ENCODE measurements at places on chromosomes 16 and 17.

GRCh38 chr17:41982026-41982760 lies 15.6 kb downstream of the CNP start:
- no peak for DNase-seq

GRCh38 chr17:74497471-74497870 lies 31.0 kb downstream of the CD300A start:
- no peak for DNase-seq

DNA sequence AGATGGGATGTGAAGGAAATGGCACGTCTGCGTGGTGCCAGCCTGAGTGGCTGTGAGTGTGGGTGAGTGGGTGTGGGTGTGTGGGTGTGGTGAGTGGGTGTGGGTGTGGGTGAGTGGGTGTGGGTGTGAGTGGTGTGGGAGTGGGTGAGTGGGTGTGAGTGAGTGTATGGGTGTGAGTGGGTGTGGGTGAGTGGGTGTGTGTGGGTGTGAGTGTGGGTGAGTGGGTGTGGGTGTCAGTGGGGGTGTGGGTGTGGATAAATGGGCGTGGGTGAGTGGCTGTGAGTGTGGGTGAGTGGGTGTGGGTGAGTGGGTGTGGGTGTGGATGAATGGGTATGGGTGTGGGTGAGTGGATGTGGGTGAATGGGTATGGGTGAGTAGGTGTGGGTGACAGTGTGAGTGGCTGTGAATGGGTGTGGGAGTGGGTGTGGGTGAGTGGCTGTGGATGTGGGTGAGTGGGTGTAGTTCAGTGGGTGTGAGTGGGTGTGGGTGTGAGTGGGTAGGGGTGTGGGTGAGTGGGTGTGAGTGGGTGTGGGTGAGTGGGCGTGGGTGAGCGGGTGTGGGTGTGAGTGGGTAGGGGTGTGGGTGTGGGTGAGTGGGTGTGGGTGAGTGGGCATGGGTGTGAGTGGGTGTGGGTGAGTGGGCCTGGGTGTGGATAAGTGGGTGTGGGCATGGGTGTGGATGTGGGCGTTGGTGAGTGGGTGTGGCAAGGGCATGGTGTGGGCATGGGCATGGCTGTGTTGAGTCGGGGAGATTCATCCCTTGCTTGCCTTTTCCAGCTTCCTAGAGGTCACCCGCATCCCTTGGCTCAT lies 80.8 kb downstream of the ZDHHC7 start:
- DNase-seq = no peak

DNA sequence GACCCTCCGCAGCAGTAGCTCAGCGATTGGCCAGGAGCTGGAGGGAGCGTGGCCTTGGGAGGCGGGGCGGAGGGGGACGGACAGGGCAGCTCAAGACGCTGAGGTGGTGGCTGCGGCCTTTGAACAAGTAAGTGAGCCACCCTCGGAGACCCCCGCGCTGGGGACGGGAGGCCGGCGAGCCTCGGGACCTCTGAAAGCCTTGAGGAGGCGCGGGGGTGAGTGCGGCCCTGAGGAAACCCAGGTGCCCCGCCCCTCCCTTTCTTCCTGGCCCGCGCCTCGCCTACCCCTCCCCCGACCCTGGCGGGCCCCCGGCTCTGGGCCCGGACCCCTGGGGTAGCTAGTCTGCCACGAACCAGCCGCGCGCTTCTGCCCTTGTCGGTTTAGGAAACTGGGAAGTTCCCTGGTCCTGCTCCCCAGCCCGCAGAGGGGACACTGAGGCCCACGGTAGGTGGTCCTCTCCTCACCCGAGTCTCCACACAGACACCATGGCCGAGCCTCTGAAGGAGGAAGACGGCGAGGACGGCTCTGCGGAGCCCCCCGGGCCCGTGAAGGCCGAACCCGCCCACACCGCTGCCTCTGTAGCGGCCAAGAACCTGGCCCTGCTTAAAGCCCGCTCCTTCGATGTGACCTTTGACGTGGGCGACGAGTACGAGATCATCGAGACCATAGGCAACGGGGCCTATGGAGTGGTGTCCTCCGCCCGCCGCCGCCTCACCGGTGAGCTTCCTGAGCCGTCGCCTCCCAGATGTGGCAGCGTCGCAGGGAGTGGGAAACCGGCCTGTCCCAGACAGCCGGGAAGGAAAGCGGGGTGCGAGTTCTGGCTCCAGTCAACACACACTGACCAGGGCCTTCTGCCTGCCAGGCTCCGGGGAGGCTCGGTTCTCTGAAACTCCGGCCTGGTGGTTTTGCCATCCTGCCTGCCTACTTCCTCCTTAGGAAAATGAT lies at the start of gene MAPK7:
MAPK7 (plus strand) TSS at position 83 of the 945 bp plus-strand sequence; CDS start at position 486, 403 bp downstream.
- no peak for DNase-seq

DNA sequence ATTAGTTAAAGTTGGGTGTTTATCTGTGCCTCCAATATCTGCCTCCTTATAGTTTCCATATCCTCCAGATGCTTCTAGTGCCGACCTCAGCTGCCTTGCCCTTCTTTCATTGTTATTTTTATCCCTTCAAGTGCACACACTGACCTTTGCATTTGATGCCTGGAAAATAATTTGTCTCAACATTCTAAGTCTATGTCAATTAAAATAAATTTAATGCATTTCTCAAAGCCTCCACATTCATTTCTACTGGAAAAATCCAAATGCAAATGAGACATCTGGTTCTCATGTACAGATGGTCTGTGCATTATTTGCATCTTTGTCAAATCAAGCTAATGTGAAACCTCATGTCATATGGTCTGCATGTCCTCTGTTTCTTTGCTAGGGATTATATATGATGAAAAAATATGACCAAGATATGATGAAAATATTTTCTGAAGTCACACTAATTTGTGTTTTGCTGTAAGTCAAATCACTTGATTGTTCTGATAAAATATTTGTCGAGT lies 61.4 kb downstream of the TMEM100 start:
- peak; percentile 53 for DNase-seq

DNA sequence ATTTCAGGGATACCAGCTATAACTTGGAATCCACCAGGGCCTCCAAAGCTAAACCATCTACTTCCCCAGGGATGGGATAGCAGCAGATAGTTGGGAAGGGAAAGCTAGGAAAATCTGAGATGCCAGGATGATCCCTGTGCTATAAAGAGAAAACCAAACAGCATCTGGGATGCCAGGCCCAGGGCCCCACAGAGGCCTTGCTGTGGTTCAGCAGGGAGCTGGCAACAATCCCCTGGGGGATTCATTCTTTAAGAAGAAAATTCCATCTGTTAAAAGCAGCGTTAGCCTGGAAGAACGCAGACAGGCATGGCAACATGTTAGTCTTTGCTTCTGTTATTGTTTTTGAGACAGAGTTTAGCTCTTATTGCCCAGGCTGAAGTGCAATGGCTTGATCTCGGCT lies 16.6 kb downstream of the MYO18A start:
- no peak for DNase-seq

- no peak for DNase-seq
Measured at GRCh38 chr17:58150394-58150793, 2.2 kb downstream of the OR4D1 start.

GRCh38 chr16:81517150-81517499 lies 72.5 kb downstream of the CMIP start:
- DNase-seq = no peak

GRCh38 chr16:87735270-87736007 lies 30.3 kb downstream of the KLHDC4 start:
- DNase-seq = no peak

DNA sequence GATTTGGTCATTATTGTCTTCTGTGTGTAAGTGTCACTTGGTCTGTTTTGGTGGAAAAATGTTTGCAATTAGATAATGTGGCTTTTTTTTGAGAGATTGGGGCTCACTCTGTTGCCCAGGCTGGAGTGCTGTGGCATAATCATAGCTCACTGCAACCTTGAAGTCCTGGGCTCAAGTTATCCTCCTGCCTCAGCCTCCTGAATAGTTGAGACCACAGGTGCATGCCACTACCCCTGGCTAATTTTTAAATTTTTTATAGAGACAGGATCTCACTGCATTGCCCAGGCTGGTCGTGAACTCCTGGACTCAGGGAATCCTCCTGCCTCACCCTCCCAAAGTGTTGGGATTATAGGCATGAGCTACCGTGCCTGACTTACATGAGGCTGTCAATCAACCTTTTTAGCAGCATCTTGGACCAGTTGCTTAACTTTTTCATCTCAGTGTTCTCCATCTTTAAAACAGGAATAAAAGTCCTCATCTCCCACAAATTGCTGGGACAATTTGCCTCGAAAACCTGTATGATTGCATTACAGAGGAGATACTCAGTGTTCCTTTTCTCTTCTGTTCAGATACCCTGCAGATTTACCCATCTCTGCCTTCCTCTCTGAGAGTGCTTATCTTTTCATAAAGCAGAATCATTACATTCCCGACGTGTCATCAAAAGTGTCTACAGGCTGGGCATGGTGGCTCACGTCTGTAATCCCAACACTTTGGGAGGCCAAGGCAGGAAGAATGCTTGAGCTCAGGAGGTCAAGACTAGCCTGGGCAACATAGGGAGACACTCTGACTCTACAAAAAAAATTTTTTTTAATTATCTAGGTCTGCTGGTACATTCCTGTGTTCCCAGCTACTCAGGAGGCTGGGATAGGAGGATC lies 19.1 kb downstream of the ACSF2 start:
- no peak for DNase-seq

DNA sequence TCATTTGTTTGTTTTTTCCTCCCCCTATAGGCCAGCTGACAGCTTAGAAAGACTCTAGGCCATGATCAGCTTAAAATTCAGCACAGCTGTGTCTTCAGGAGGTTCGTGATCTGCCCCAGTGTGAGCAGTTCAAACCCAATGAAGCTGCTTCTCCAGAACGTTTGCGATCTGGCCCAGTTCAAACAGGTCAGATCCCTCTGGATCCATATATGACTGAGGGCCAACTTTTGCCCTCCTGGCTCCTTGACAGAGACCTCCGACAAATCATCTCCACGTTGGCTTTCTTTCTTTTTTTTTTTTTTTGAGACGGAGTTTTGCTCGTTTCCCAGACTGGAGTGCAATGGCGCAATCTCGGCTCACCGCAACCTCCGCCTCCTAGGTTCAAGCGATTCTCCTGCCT lies 50.2 kb upstream of the ATF7IP2 start:
- DNase-seq = no peak

GRCh38 chr17:36900160-36900512 lies 37.1 kb upstream of the LHX1 start:
- DNase-seq = no peak

- DNase-seq = no peak
Measured at GRCh38 chr16:57742543-57742942, 7.0 kb downstream of the KATNB1 start.

DNA sequence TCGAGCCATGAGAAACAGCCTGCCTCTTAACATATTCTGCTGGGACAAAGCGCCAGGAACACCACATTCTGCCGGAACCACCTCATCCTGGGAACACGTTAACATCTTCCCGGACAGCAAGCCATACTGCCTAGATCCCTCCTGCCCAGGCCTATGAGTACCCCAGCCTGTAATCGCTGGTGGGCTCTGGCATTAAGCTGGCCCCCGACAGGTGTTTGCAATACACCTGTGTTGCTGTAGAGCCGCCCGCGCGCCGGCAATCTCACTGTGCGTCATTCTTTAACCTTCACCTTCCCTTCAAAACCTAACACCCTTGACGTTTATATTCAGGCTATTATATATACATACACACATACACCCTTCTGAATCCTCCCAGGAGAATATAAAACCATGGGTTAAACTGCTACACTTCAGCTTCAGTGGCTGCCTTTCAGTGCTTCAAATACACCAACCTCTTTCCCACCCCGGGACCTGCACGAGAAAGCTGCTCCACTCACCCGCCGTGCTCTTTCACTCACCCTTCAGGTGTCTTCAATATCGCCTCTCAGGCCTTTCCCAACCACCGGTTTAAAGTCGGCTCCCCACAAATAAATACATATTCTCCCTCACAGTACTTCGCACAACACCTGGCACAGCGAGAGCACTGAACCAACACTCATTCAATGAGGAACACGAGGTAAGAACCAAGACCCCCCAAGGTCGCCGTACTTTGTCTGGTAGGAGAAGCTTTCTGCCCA lies 1.0 kb upstream of the ENDOV start:
- DNase-seq = no peak

GRCh38 chr16:81611721-81612120 lies 167.1 kb downstream of the CMIP start:
- DNase-seq = no peak

DNA sequence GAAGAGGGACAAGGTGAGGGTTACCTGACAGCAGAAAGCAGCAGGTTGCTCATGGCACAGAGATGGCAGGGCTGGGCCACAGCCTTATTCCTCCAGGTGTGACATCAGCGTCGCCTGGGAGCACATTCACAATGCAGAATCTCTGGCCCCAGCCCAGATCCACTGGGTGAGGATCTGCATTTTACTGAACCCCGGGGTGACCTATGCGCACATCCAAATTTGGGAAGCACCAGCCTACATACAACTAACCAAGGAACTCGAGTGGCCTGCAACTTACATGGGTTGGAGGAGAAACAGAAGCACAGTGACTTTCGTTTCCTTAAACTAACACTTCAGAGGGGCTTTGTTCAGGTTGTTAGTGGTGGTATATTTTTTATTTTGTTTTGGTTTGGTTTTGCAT lies 17.6 kb downstream of the CPPED1 start:
- no peak for DNase-seq

- no peak for DNase-seq
Measured at GRCh38 chr17:65022751-65023700, 33.5 kb downstream of the GNA13 start.

DNA sequence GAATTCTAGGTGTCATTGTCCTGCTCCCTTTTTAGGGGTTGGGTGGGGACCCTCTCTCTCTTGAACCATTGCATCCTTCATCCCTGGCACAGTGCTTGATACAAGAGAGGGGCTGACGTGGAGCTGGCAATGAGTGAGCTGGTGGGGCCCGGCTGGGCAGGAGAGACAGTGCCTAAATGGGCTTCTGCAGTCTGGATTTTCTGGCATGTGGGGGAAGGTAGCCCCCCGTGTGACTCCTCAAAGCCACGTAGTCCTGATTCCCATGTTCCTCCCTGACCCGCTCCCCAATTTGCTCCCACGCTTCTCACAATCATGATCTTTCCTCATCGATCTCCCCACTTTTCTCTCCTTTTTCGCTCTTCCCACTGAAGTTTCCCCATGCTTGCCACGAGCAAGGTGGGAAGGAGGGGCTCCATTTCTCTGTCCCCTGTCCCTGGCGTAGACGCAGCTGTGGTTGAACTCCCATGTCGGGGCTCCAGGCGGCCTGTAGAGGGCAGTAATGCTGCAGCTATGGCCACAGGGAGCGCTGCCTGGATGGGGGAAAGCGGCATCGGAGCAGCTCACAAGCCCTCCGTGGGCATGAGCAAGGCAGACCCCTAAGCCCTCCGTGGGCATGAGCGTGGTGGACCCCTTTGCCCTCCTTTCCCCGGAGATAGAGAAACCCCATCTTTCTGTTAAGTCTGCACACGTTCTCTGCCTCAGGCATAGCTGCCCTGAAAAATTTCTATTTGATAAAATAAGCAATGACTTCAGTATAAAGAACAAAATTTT lies 47.5 kb downstream of the HAPSTR1 start:
- peak; percentile 58 for DNase-seq

GRCh38 chr16:27972500-27972899 lies 91.0 kb downstream of the GSG1L start:
- peak; percentile 61 for DNase-seq

GRCh38 chr17:80123791-80124190 lies 22.4 kb downstream of the GAA start:
- DNase-seq = no peak

Measured in germinal center (tissue), 1 donor.